ENCODE measurements at places on chromosomes 3 and 15.

DNA sequence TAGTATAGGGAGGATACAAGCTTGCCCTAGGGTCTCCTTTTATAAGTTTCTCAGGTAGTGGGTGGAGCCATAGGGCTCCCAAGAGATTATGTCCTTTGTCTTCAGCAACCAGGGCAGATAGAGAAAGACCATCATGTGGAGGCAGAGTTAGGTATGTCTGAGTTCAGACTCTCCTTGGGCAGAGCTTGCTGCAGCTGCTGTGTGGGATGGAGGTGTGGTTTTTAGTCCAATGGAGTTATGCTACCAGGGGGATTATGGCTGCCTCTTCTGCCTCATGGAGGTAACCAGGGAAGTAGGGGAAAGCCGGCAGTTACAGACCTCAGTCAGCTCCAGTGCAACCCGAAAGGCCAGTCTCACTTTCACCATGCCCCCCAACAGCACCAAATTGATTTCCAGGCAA, 220.5 kb downstream of the NECTIN3 start:
- DNase-seq = no peak

GRCh38 chr15:76460871-76461270, 124.3 kb downstream of the ISL2 start:
- DNase-seq = no peak

DNA sequence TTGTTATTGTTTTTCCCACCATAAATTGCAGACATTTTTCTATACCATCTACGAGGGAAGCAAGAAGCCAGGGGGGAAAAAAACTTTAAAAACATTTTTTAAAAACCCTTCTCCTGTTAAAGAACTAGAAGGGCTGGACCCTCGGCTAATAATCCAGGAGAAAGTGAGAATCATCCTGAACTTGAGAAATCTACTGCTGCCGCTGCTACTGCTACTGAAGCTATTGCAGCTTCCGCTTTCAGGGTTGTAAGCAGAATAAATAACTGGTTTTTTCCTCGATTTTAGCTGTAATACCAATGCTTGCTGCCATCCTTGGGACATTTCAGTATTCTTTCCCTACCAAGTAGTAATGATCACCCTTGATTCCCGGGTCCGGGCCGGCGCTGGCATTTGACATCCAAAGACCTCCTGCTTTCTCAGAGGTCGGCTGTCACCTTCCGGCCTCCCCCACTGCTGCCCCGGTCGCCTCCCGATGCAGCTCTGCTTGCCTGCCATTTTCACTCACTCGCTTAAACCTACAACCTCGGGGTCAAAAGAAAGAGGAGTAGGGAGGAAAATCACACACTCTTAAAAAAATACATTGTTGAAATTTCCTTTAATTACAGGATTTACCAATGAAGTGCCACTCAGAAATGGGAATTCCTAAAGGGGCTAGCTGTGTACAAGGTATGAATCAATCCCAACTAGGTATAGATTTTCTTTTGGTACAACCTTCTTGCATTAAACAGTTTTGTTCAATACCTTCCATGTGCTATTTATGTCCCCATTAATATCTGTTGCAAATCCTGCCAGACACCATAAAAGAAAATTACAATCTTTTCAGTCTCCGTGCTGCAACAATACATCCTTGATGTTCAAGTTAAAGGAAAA, 674 bp upstream of the MECOM start:
- no peak for DNase-seq

- DNase-seq = no peak
These were observed 58.5 kb downstream of the ADAMTS7 start for GRCh38 chr15:78752492-78753358.

DNA sequence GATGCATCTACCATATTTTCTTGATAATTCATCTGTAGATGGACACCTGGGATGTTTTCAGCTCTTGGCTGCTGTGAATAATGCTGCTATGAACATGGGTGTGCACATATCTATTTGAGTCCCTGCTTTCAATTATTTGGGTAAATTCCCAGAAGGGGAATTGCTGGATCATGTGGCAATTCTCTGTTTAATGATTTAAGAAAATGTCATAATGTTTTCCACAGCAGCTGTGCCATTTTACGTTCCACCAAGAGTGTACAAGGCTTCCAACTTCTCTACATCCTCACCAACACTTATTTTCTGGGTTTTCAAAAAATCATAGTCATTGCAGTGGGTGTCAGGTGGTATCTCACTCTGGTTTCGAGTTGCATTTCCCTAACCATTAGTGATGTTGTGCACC, 64.4 kb downstream of the NSMCE3 start:
- no peak for DNase-seq

DNA sequence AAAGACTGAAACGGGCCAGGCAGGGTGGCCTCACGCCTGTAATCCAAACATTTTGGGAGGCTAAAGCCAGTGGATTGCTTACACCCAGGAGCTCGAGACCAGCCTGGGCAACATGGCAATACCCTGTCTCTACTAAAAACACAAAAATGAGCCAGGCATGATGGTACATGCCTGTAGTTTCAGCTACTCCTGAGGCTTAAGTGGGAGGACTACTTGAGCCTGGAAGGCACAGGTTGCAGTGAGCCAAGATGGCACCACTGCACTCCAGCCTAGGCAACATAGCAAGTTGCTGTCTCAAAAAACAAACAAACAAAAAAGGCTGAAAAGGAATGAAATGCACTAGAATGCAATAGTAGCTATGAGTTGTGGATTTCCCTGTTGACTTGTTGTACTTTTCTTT, 94.7 kb downstream of the STAG1 start:
- DNase-seq = no peak

DNA sequence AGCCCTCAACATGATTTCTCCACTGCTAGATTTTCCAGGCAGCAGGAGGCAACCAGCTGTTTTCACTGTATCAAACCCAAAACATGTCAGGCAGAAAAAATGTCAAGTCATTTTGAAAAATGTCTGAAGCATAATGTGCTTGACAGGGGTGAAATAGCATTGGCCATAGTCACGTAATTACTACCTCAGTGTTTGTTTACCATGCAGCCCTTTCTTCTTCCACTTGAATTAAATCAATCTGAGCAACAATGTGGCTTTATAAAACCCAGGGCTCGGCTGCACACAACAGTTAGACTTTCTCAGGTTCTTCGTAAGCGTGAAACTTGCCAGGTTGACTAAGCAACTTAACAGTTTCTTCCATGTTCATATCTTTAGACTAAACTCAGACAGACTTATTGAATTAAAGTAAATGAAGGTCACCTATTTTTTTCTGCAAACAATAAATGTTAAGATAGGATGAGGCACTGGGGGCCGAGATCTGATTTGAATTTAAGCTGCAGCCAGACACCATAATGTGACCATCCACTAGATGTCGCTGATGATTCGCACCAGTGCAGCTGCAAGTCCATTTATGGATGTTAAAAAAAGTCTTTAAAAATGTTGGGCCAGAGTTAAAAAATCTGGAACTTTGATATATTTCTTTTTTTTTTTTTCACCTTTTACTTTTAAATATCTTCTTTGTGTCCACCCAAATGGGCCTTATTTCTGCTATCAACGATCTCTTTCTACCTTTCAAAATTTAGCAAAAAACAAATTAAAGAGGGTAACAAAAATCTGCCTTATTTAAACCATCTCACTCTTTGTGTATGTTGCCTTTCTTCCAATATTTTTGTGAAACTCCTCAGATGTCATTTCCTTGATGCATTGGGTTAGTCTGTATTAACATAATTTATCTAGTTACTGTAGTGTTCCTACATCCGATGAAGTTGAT, 305.9 kb downstream of the CACNA2D3 start:
- peak; percentile 44 for DNase-seq

DNA sequence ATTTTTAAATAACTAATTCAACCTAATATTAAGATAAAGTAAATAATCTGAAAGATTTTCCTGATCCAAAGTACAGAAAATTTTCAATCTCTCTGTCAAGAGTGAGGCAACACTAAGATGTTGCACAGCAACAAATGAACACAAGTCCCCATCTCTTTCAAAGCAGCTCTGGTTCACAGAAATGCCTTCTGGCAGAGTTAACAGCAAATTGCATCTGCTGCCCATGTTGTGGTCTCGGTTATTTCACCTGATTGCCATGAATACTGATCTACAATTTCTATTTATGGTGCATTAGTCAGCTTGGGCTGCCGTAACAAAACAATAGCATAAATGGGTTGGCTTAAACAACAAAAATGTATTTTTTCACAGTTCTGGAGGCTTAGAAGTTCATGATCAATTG, 167.3 kb downstream of the BCHE start:
- no peak for DNase-seq

DNA sequence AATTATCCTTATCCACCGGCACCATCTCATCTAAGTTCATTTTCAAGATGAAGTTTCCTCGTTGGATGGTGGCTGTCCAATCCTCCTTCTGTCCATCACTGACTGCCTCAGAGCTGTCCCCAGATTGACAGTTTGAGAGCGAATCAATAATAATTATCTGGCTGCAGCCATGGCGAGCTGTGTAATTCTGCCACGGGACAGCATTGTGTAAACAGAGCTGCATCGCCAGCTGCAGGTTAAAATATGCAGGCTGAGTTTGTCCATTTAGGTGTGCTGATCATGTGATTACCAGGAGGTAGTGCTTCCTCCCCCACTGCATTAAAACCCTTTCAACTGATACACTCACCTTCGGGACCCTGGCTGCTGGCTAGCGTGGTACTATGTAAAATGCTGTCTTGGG, 461.9 kb upstream of the ONECUT1 start:
- DNase-seq = no peak

GRCh38 chr15:94532226-94532625, 300.9 kb downstream of the MCTP2 start:
- DNase-seq = no peak

DNA sequence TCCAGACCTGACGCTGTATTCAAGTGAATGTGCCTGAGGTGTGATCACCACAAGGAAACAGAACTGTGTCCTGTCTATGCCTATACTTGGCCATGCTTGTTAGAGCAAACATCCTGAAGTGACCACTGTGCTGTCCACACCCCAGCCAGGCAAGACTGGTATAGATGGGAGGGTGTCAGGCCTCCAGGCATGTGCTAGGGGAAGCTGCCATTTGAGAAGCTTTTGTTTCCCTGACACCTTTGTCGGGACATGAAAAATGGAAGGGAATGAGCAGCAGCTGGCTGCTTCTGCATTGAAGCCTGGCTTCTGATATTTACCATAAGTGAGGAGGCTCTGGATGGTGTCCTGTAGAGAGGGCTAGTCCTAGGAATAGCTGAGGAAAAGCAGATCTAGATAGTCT, 106.2 kb downstream of the CPNE4 start:
- DNase-seq = no peak

DNA sequence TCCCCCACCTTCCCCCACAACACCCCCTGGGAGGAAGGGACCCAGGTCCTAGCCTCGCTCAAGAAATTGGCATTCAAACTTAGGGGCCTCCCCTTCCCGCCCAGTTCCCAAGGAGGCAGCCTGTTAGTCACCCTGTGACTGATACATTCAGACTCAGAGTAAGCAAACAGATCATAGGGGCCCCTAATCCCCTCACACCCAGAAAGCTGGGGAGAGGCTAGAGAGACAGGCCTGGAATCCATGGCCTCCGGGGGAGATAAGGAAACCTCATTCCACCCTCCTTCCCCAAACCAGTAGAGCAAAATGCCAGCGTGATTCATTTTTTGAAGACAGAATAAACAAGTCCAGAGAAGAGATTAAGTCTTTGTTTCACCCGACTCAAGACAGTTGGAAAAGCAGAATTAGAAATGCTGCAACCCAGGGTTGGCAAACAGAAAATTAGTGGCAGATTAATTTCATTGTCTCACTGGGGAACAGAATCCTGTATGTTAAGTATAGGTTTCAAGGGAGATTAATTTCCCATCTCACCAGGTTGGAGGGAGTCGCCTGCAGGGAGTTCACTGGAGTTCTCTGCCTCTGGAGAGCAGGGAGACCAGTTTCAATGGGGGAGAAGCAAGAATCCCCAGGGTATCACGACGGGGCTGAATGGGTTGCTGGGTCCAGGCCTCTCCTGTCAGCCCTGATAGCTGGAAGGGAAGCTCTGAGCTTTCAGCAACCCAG, 268.3 kb downstream of the UACA start:
- peak; percentile 90 for DNase-seq

GRCh38 chr3:194272221-194272620, 78.9 kb downstream of the CPN2 start:
- no peak for DNase-seq

GRCh38 chr15:62845241-62846126, 197.1 kb upstream of the TPM1 start:
- no peak for DNase-seq

- no peak for DNase-seq
These were observed 84.0 kb downstream of the PGPEP1L start for GRCh38 chr15:98923579-98923978.

Data from HT-29 (cell line).